ENCODE measurements at places on chromosomes 7 and 10.
A peak's percentile ranks its signal among the peaks of the same experiment; 100 is the strongest.

- DNase-seq = peak; percentile 50
These were observed 745 bp upstream of the ORAI2 start for GRCh38 chr7:102432442-102433218.

GRCh38 chr7:137302081-137302480 is 41.5 kb downstream of the PTN start:
- no peak for DNase-seq

GRCh38 chr7:29976673-29977415 is 12.8 kb downstream of the SCRN1 start:
- DNase-seq = no peak

DNA sequence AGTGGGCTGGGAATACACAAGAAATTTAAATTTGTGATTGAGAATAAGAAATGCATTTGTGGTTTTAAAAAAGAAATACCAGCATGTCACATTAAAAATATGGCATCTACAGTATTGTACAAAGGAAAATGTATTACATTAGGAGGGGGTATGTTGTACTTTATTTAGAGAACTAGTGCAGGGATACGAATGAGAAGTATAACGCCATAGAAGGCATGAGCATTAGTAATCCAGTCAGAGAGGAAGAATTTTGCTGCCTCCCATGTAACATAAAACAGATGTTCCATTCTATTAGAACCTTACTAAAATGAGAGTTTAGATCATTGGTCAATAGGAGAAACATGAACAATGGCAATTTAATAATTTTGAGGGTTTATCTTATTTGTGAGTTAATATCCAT is 182.2 kb downstream of the ADK start:
- no peak for DNase-seq

GRCh38 chr10:128230401-128230800 is 104.2 kb upstream of the MKI67 start:
- DNase-seq = no peak

GRCh38 chr10:88992921-88993524 is 2.4 kb downstream of the FAS start:
- DNase-seq = no peak

- no peak for DNase-seq
These were observed 57.3 kb downstream of the PALS2 start for GRCh38 chr7:24630596-24630995.

- DNase-seq = no peak
These were observed 126.8 kb upstream of the FAM20C start for GRCh38 chr7:65554-65953.

DNA sequence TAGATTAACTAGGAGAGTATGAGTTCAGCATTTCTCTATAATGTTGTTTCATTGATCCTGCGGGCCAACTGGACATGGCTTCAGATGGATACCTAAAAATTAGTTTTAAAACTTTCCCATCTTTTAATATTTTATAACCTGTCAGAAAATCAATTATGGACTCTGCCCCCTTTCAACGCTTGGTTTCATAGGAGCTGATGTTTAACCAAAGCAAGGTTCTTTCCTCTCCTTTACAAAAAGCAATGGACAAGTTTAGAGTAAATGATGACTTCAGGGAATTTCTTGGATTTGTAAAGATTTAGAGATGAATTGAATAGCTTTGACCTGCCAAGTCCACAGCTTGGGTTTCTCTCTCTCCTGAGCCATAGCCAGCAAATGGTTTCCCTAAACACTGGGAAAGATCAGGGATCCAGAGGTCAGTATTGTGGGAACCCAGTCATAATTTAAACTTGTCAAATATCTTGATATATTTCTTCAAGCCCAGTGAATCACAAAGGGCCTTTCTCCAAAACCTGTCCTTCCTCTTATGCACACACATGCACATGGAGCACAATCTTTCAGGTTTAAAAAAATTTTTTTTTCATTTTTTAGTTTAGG is 177.1 kb downstream of the EVX1 start:
- DNase-seq = no peak

GRCh38 chr10:64873088-64873487 is 1351.9 kb downstream of the REEP3 start:
- DNase-seq = no peak

- DNase-seq = no peak
These were observed 591 bp downstream of the BZW2 start for GRCh38 chr7:16646472-16647072.

GRCh38 chr7:46880508-46881196 is 701.3 kb downstream of the TNS3 start:
- DNase-seq = no peak

DNA sequence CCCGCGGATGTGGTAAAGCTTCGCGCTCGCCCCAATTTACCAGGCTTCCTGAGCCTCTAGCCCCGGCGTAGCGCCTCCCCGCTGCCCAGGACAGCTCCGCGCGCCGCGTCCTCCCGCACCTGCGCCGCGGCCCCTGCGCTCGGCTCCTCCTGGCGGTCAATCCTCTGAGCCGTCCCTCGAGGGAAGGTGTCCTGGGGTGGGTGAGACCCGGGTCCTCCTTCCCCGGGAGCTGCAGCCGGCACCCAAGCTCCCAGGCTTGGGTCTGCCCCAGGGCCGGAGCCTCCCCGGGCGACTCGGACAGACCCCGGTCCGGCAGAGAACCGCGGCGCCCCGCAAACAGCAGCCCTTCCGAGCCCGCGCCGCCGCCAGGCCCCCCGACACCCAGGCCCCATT is 512 bp downstream of the OSBPL3 start:
- peak; percentile 87 for DNase-seq

DNA sequence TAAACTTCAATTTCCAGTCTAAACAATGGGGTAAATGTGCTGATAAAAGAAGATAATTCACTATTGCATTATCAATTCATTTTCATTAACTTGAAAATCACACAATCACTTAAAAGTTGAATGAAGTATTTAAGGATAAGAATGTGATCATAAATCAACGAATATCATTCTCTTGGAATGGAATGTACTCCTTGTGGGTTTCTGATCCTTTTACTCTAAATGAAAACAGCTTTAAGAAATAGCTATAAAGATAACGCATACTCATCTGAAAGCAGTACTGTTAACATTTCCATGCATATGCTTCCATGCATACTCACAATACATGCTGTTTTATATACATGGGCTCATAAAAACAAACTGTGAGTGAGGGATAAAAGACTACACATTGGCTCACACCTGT is 108.8 kb downstream of the ATE1 start:
- DNase-seq = no peak

GRCh38 chr7:553636-554111 is 34.0 kb upstream of the PDGFA start:
- DNase-seq = no peak

GRCh38 chr7:111756687-111757178 is 194.4 kb upstream of the IMMP2L start:
- DNase-seq = no peak

DNA sequence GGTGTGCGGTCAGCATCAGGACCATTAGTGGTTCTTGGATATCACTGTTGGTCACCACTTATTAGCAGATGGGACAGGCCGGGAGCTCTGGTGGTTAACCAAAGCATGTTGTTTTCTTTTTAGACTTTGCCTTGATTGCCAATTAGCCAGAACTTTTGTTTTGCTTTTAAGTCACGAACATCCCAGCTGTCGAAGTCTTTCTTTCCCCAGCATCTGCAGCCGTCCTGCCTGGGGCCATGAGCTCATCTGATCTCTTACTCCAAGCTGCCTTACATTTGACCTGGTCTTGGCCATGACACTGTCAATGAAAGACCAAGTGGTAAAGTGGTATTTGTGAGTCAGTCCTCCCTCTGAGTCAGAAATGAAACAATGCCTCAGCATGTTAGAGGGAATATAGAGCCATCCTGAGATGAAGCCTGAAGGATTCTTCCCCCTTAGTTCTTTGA is 53.9 kb upstream of the CREB5 start:
- DNase-seq = no peak

Measured in activated naive CD8-positive, alpha-beta T cell treated with anti-CD3 and anti-CD28 coated beads, Interleukin-2, amount 10 ng/mL, durations not matched to agents 7 days and 5 days (primary cell).